ENCODE measurements at places on chromosomes 11 and 22. TPM values are rescaled to one million over a fixed set of nuclear protein-coding genes. Genes with fewer than 3 reads are reported as not detected.
A peak's percentile ranks its signal among the peaks of the same experiment; 100 is the strongest.

- no peak for DNase-seq
Measured at GRCh38 chr11:87739766-87740165, 435.5 kb downstream of the RAB38 start.

DNA sequence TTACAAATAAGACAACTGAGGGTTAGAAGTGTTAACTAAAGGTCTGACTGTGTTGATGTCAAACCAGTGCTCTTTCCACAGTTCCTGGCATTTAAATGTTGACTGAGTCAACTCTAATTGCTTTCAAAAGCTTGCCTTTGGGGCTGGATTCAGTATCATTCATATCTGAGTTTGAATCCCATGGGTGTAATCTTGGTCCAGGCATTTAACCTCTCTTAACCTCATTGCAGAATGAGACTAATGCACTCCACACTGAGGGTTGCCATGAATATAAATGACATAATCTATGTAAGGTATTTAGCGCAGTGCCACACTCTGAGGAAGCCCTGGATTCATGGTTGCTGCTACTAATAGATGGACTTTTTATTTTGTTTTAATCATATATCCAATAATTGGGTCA is 274.3 kb downstream of the DDX10 start:
- no peak for DNase-seq
- no peaks in the 10 kb centered on the region for H3K27me3 ChIP-seq
- no peaks in the 10 kb centered on the region for H3K36me3 ChIP-seq
- no peak overlapping the region for H3K27ac ChIP-seq
- H3K4me1 ChIP-seq, result no peaks in the 10 kb centered on the region

DNA sequence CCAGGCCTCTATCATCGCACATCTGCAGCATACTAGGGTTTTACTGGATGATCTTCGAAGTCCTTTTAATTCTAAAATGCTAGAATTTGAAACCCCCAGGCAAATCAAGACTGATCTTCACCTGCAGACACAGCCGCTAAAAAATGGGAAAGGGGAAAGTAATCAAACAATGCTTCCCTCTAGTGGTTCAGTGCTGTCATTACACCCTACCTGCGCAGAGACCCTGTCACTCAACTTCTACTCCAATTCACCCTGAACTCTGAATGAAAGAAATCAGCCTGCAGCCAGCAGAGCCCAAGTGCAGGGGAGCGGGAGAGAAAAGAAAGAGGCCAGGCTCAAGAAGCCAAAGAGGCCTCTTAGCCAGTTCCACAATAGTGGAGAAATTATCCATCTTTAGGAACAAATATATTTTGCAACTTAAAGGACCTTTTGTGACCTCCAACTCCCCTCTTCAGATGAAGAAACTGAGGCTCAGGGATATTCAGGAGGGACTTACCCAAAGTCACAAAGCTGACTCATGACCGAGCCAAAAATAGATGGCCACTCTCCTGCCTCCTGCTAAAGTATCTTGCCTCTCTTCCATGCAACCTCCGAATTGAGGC is 33.0 kb downstream of the SERGEF start:
- H3K4me3 ChIP-seq, result no peak overlapping the region
- DNase-seq, result no peak
- H3K4me1 ChIP-seq, result no peaks in the 10 kb centered on the region
- H3K27ac ChIP-seq, result no peak overlapping the region
- no peaks in the 10 kb centered on the region for H3K27me3 ChIP-seq
- H3K36me3 ChIP-seq, result no peaks in the 10 kb centered on the region

DNA sequence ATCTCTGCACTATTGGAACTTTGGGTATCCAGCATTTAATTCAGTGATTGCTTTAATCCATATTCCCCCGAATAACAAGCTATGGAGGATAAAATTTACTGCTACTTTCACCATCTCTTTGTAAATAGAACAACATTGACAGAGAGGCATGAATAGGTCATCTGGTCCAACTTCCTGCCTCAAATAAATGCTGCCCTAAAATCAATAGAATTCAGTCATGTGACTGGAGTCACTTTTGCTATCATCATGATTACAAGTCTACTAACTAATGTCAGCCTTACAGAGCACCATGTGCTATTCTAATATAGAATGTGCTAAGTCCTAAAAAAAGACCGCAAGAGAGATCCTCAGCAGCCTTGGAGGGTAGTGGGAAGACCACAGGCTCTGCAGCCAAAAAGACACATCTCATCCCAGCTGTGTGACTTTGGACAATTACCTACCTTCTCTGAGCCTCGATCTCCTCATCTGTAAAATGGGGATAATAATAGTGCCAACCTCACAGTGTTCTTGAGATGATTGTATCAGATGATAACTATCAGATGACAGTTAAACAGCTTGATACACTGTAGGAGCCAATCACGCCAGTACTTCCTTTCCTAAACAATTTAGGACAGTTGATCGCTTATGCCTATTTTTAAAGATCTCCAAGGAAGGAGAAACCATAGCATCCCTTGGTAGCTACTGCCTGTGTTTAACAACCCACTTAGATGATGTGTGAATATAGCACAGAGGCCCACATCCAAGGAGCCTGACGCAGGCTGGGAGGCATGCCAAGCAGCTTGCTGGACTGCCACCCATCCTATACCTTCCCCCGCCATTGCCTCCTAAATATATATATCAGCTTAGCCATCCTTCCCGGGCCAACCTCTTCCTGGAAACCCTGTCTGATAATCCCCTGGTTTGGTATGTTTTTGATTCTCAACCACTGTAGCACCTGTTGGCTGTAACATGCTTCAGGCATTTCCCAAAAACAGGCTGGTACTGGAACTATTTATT is 77.3 kb upstream of the PHF21A start:
- no peak for DNase-seq
- H3K36me3 ChIP-seq, result no peaks in the 10 kb centered on the region
- no peak overlapping the region for H3K27ac ChIP-seq
- no peak overlapping the region for H3K4me3 ChIP-seq
- peaks cover 4% of the 10 kb centered on the region for H3K27me3 ChIP-seq
- H3K4me1 ChIP-seq, result no peaks in the 10 kb centered on the region

DNA sequence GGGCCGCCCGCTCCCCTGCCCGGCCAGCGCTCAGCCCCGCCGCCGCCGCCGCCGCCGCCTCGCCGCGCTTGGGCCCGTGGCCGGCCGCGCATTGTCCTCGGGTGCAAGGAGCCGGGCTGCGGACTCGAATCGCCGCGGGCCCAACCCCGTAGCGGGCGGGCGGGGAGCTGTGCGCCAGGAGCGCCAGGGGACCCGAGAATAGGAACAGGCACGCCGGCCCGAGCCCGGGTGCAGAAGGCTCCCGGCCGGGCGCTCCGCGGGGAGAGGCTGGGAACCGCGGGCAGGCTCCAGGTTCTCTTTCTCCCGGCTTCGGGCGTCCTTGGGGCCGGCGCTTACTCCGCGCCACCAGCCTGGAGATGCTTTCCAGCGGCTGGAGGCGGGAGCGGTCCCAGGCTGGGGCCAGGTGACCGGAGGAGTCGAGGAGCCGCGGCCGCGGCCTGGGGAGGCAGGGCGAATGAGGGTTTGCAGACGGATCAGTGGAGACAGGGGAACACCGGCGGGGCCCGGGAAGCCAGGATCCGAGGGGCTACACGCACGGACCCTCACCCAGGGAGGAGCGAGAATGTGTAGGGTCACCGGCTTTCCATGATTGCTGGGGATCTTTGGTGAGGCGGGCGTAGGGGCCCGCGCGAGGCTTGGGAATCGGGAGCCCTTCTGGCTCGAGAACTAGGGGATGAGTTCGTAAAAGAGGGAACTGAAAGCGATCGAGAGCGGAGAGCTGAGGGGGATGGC is 726 bp downstream of the PKNOX2 start:
- peaks cover 70% of the 10 kb centered on the region for H3K27me3 ChIP-seq
- peak overlapping the region; percentile 72 for H3K27ac ChIP-seq
- DNase-seq, result no peak
- H3K4me1 ChIP-seq, result peaks cover 22% of the 10 kb centered on the region
- H3K36me3 ChIP-seq, result no peaks in the 10 kb centered on the region

OR10A2 gene
- total RNA-seq, result not detected
